NCI-H345 (cell line): ENCODE measurements at places on chromosomes 12 and 14.

DNA sequence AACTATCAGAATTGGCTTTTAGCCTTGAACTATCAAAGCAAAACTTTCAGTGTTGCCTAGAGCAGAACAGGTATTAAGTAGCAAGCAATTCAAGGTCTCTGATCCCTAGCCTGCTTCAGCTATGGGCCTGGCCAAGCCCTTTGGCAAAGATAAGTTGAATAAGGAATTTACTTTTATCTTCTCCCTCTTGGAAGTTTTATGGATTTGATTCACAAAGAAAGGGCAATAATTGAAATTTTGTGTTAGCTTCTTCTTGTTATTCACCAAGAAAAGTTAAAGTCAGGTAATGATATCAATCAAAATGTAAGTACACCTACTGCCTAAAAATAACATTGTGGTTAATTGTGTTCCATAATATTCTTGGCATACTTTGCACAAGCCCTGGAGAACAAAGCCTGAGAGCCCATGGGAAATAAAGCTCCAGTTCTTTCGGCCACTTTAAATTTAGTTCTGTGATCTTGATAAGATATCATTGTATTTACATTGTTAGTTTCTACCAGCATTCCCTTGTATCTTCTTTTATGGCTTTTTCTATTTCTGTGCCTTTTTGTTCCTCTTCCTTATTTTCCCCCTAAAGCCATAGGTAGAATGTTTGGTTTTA is 158.0 kb downstream of the RAD51B start:
- DNase-seq: no peak

- DNase-seq: no peak
Measured at GRCh38 chr12:40104461-40105264, 1.2 kb downstream of the SLC2A13 start.

DNA sequence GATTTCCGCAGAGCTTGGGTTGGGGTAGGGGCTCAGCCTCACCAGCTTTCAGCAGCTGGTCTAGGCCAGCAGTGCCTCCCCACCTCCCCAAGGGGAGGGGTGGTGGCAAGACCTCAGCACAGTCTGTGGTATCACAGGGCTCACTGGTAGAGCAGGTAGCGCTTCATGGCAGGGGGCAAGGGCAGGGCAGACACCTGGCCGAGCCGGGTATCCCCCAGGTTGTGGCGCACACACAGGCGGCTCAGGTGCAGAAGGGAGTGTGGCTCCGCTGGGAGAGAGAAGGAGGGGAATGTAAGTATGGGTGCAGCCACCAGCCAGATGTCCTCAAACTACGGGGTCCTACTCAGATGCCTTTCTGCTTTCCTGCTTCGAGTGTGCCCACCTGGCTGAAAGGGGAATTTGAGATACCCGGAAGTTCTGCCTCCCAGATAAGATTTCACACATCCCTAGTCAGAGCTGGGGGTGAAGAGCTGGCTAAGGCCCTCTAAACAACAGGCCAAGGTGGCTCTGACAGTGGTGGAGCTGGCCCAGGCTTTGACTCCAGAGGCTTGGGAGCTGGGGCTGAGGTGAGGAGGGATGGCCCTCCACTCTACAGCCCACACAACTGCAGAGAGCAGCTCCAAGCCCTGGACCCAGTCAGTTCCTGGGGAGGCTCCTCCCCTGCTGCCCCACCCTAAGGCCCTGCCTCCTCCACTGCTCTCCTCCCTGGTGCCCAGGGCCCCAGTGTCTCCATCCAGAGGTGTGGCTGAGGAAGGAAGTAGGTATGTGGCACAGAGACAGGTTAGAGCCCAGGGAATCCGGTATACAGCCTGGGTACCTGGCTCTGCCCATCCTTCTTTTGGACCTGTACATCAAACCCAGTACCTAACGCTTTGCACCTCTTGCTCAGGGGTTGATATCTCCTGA is 1.8 kb downstream of the SPSB2 start:
- peak; percentile 66 for DNase-seq

DNA sequence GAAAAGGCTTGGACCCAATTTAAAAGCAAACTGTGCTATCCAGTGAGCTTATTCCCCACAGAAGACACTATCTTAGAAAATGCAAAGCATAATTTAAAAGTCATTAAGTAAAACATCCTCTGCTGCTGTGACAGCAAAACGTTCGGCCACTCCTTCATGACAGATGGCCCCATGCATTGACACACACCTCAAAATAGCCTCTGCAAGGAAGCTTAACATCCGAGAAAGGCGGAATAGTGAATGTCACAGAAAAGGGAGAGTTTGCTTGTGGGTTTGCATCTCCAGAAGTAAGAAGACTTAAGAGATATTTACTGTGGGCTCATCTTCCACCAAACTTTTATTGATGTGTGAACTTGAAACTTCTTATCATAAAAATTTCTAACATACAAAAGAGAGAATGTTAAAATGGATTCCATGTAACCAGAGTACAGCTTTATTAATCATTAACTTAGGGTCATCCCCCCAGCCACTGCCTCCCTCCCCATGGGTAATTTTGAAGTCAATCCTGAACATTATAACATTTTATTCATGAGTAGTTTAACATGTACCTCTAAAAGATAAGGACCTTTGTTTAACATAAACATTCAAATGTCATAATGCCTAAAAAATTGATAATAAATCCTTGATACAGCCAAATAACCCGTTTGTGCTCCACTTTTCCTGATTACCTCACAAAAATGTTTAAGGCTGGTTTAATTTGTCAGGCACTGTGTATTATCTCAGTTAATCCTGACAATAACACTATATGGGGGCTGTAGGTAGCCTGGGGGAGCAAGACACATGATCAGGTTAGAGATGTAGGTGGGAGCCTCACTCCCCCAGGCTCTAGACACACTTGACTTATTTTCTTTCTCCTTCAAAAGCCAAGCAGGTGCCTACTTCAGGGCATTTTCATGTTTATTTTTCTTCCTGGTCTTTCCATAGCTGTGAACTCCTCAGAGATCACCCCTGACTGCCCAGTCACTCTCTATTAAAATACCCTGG is 119.7 kb upstream of the TMCC3 start:
- no peak for DNase-seq

DNA sequence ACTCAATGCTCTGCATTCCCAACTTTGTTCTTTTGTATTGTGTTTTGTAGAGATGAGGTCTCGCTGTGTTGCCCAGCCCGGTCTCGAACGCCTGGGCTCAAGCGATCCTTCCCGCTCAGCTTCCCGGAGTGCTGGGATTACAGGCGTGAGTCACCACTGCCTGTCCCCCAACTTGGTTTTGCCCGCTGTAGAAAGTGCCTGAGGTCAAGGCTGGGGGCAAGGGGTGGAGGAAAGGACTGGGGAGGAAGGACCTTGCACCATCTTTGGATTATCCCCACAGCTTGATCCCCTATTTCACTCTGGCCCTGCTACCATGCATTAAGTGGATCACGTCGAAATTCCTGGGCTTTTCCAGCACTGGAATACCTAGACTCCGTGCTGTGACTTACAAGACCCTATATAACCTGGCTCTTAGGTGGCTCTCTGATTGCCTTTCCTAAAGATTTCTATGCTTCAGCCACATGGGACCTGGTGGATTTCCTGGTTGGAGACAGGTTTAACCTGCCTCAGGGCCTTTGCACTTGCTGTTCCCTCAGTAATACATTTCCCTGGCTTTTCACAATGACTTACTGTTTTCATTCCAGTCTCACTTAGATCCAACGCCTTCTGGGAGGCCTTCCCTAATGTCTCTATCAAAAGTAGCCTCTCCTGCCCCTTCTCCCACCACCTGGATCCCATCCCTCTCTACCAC is 608 bp upstream of the PIANP start:
- no peak for DNase-seq

DNA sequence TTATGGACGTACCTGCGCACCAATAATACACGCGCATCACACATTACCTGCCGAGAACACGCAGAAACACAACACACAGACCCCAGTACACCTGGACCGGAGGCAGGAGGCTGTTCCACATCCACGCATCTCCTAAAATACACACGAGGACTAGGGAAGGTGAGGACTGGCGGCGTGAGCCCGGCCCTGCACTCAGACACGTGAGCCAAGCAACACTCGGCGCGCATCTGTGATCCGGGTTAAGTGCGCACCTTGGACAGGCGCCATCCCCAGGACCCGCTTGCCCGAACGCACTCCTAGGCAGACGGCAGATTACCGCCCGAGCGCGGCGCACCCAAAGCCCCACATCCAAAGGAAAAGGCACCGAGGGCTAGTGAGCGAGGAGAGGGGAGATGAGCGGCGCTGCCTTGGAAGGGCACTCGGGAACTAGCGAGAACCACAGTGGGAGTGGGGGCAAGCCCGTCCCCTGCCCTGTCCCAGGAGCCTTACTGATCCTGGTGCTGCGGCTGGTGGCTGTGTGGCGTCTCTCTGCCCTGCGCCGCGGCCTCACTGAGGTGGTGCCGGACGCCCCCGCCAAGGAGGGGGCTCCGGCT is 417 bp downstream of the GLS2 start:
- DNase-seq: peak; percentile 58

DNA sequence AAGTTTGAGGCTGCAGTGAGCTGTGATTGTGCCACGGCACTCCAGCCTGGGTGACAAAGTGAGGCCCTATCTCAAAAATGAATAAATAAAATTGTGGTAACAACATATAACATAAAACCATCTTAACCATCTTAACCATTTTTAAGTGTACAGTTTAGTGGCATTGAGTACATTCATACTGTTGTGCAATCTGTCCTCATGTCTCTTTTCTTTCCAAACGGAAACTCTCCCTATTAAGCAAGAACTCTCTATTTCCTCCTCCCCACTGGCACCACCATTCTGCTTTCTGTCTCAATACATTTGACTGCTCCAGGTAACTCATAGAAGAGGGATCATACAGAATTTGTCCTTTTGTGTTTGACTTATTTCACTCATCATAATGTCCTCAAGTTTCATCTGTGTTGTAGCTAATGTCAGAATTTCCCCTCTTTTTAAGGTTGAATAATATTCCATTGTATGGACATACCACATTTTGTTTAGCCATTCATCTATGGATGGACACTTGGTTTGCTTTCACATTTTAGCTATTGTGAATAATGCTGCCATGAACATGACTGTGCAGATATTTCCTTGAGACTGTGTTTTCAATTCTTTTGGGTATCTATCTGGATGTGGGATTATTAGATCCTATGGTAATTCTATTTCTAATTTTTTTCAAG is 4.4 kb upstream of the MARK3 start:
- no peak for DNase-seq

GRCh38 chr12:461425-461824 is 1.7 kb downstream of the B4GALNT3 start:
- DNase-seq: no peak
